Osteoblast (primary cell): ENCODE measurements at places on chromosomes 3 and 15. TPM values are rescaled to one million over a fixed set of nuclear protein-coding genes. Genes with fewer than 3 reads are reported as not detected.

DNA sequence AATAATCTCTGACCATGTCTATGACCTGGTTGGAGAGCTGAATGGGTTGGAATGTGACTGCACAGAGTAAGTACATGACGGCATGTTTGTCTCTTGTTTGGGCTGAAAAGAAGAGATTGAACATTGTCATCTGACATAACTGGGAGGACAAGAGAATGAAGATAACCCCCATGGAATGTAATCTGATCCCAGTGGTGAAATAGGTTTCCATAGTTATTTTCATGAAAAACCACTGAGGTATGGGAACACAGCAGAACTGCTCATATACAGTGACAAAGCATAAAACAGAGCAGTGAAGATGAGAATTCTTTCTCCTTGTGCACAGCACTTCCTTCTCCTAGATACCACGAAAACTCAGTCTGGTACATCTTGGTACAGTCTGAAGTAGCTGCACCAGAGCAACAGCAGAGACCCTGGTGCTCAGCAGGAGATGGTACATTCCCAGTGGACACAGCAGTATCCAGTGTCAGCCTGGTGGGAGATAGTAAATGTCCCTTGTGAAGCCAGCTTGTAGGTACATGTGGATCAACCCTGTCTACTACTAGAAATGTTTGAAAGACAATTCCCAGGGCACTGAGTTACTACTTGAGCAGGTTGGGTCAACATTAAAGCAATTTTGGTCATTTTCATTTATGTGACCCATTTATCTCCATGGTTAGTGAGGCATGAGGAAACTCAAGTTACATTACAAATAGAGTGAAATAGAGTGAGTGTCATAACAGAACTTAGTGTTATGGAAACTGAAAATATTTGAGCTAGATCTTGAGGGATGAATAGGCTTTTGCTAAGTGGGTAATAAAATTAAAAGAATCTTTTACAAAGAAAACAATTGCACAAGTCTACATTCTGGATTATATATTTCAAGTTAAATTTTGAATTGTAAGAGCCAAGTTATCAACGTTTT lies 178.3 kb downstream of the SUCNR1 start:
- peak; percentile 23 for DNase-seq

GRCh38 chr3:141115789-141116541 lies 64.8 kb downstream of the SPSB4 start:
- no peak for DNase-seq

DNA sequence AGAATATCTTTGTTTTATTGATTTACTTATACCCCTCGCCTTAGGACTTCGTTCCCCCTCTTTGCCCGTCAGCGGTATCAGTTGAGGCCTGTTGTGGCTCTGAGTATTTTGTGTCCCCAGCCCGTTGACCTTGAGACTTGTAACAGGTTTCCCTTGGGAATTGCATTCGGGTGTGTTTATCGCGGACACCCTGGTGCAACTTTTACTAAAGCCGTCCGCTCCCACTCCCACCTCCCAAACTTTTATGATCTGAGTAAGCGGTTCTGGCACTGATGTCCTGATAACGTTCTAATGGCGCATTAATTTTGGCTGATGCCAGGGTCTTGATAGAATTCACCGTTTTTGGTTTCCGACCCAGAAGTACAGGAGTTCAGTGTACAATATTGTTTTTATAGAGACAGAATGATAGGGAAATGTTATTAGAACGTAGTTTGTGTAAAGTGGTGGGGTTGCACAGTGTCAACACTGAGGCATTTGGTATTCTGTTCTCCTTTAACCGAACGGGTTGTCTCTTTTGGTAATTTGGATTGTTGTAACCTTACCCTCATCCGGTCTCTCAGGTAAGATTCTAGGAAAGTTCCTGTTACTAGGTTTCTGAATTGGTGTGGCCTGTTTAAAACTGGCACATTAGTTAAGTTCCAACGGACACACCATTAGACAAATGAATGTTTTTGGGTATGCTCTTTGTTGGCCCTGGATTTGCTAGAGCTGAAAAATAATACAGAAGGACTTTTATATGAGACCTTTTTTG lies 47.8 kb downstream of the OIP5 start:
- DNase-seq, result peak; percentile 23

DNA sequence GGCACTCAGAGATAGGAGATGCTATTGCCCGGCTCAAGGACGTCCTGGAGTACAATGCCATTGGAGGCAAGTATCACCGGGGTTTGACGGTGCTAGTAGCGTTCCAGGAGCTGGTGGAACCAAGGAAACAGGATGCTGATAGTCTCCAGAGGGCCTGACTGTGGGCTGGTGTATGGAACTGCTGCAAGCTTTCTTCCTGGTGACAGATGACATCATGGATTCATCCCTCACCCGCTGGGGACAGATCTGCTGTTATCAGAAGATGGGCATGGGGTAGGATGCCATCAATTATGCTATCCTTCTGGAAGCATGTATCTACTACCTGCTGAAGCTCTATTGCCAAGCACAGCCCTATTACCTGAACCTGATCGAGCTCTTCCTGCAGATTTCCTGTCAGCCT lies 26.4 kb downstream of the BCL2A1 start:
- no peak for DNase-seq

- DNase-seq, result peak; percentile 73
Observed at GRCh38 chr3:52327486-52328290, 11.6 kb downstream of the DNAH1 start.

DNA sequence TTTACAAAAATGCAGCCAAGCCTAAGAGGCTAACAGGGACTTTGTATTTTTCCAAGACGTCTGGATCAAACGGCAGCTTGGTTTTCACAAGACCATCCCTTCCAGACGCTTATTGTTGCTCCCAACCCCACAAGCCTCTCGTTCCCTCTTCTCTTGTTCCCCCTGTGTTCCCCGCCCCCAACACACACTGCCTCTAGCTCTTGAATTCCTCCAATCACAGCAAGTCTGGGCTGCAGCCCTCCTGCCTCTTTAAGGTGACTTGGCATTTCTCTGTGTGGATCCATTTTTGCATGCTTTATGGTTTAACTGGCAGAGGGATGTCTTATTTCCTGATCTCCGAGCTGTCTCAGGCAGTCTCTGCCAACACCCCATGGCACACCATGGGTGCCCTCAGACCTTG lies 182.2 kb downstream of the ABHD5 start:
- DNase-seq, result peak; percentile 88

GRCh38 chr15:29805043-29805707 lies 17.1 kb downstream of the TJP1 start:
- DNase-seq, result peak; percentile 80

Gene CEMIP
- 579 and 687 TPM in 2 replicates for total RNA-seq

Gene SLC24A5
- not detected in 2 replicates for total RNA-seq
